Activated CD4-positive, alpha-beta T cell treated with anti-CD3 and anti-CD28 coated beads, Interleukin-2, Interleukin-4, amounts not matched to agents 100 ng/mL and 50 ng/mL, durations not matched to agents 16 hours and 8 hours (primary cell): ENCODE measurements at places on chromosomes 3 and 15.

- no peak for DNase-seq
Observed at GRCh38 chr15:47796339-47796738, 79.0 kb downstream of the SEMA6D start.

DNA sequence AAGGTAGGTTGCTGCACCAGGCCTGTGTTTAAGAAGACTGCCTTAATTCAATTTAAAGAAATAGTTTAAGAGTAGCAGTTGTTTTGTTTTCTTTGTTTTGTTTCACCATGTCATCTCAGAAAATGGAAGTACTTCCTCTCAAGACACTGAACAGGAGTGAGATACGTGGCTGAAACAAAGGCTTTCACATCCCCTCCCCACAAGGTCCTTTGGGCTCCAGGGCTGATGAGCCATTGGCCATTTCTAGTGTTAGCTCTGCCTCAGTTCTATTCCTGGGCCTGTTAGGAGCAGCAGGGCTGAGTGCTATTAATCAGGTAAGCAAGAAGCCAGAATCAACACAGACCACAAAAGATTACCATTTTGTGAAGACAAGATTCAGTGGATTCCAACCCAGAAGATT lies 132.8 kb downstream of the KCNAB1 start:
- DNase-seq: no peak

- no peak for DNase-seq
Observed at GRCh38 chr3:192907784-192908183, 9.9 kb downstream of the MB21D2 start.

DNA sequence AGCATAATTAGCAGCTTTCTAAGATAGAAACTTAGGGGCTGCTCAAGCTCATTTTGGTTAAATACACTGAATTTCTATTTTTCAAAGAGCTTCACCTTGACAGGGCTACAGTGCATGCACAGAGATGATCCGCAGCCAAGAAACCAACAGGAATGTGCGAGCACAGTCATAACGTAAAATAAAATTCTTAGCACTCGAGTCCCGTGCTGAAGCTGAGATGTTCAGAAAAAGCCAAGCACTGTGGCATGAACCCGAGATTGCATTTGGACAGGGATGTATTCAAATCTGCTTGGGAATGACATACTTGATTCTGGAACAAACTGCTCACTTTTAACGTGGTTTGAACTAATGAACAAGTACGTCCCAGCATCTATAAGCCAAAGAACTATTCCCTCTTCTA lies 340.3 kb downstream of the FOXP1 start:
- no peak for DNase-seq

- DNase-seq: peak; percentile 80
Observed at GRCh38 chr3:47057212-47057671, 77.8 kb downstream of the NBEAL2 start.

- DNase-seq: no peak
Observed at GRCh38 chr3:139286241-139286640, 57.6 kb upstream of the MRPS22 start.

DNA sequence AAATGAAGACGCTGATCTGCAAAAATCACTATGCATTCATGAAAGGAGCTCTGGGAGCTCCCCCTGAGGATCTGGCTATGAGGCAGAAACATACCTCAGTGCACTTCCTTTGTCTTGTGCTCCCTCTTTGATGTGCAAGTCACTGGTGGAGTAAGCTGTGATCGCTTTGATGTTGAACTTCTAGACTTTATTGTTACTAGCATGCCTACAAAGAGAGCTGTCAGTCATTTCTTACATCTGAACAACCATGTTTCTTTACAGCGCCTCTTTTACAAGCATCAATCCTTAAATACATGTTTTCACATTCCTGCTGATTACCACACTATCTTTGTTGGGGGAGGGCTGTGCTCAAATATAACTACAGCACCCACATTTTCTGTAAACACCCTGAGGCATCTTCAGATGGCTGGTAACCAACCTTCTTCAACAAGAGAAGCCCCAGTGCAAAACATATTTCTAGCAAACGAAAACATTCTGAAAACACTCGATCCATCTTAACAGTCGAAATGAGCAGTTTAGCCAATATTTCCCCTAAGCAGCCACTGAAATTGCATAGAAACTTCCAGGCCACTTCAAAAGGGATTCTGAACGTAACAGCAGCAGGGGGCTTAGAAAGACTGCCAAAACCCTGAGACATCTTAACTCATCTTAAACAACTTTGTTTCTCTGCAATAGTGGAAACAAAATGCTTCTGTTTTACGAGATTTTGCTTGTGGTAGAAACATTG lies 101.9 kb upstream of the ICE2 start:
- peak; percentile 74 for DNase-seq

DNA sequence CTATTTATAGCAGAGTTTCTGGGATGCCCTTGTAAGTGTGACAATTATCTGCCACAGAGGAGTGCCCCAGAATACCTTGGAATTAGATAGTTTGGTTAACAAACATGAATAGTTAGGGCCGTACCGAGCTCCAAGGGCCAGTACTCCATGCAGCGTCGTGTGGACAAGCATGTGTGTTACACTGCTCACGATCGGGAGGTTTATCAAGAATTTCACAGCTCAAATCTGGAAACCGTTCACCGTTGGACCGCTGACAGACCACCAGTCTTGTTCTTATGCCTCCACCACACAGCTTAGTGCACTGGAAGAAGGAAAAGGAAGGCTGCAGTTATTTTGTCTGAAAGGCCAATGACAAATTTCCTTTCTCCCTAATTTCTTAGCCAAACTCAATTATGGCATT lies 93.7 kb downstream of the ADAMTS9 start:
- no peak for DNase-seq

GRCh38 chr3:42007785-42008184 lies 45.9 kb upstream of the ULK4 start:
- no peak for DNase-seq

DNA sequence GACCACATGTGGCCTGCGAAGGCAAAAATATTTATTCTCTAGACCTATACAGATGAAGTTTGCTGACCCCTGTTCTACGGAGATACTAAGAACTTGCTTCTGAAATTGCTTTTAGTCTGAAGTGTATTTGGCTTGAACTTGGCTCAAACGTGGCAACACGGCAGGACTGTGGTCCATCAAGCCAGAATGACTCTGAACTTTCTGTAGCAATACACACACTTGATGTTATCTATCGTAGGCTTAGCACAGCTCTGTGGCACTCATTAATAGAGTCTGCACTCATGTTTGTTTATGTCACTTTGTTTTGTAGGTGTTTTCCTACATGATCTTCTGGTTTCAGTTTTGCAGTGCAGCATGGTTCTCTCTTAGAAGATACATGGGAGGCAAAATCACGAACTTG lies 298.1 kb downstream of the ADAMTS17 start:
- no peak for DNase-seq

DNA sequence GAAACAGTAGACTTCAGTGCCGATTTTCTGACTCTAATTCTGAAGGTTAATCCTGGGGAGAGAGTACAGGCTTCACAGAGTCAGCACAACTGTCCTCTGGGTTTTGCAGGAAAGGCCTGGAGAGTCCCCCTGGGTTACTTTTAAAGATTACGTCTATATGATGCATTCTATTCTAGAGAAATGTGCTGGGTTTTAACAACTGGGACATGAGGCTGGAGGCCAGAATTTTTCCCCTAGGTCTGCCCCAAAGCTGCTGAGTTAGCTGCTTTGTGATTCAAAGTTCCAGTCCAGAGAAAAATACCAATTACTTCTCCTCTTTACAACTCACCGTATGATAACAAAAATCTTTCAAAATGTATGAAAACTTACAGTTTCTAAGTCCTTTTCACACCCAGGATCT lies 240.7 kb upstream of the TPRG1 start:
- no peak for DNase-seq

DNA sequence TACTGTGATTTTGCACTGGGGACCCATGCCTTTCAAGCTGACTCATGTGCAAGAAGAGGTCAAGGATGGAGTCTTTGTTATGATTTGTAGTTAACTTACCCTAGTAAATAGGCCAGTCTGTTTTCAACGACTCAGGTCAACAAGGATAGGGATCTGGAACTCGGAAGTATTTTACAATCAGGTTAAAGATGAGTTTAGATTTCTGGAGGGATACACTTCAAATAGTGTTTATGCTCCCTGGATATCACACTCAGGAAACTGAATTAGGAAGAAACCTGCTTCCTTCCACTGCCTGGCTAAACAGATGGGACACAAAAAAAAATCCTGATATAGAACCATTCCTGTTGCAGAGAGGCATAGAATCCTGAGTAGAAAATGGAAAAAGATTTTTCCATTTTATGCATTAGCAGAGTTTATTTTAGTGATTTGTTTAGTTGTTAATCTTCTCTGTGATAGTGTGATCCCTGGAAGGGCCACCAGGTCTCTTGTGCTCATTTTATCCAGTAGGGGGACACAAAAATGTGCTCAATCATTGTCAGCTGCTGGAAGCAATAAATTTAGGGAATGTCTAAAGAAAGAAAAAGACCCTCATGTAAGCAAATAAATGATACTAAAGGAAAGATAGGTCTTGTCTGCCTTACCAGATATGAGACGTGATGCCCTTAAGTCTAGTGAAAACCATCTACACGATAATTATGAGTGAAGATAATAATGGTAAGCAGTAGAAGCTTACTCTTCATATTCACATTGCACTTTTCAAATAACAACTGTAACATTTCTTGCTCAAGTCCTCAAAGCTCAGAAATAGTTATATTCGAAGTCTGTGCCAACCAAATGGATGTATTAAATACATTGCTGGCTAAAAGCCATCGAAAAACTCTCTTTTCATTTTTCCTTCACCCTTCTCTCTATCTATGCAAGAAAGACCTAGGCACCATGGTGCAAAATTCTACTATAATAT lies 452.1 kb upstream of the KCNMB2 start:
- no peak for DNase-seq

DNA sequence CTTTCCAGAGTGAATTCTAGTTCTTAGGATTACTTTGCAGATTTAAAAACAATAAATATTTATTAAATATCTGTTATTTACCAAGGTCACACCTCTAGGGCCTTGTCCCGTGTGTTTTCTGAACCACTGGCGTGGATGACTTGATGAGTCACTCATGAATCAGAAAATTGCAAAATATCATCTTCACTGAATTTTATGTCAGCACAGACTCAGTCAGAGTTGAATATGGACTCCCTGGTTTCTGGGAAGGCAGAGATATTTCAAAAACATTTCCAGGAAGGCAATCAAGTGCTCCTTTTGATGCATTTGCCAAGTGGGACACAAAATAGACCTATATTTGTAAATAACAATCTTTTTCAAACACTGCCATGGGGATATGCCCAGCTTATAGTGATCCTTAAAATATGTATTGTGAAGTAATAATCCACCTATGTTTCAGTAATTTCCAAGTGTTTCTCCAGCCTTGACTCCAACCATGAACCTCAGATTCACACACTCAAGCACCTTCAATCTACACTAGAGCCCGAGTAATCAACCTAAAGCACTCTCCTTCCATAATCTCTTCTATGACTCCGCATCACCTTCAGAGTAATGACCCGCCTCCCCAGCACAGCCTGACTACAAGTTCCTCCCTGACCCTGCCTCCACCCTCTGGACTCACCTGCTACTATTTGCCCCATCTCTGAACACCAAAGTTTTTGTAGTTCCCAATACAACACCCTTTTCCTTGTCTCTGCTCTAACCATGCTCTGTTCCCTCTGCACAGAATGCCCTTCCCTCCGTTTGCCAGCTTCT lies 24.3 kb downstream of the DPH3 start:
- DNase-seq: peak; percentile 37

DNA sequence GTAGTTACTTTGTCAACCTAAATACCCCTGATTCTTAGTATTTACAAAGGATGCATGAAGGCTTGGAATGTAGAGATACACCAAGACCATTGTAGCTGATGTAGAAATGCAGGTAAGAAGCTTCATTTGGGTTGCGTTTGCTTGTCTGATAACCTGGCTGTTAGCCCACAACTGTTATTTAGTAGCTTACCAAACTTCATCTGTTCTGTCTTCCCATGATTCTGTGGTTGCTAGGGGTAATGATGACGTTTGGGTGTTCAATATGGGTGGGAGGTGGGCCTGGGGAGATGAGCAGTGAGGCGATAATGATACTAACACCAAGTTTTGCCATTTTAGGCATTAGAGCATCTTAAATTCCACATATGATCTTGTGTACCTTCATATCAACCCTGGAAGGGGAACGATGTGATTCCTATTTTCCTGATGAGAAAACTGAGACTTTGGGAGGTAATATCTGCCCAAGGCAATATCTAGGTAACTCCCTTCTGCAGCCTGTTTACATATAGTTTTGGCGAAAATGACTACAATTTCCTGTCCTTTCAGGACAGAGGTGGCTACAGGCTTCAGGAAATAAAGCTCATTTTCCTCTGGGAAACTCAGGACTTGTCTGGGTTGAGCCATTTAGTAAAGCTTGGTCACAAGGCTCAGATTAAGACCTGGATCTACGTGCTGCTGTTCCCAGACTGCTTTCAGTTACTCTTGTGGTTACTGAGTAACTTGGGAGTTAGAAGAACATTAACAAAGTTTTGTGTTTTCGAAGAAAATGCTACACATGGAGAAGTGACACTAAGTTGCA lies 26.8 kb downstream of the FNDC3B start:
- no peak for DNase-seq

DNA sequence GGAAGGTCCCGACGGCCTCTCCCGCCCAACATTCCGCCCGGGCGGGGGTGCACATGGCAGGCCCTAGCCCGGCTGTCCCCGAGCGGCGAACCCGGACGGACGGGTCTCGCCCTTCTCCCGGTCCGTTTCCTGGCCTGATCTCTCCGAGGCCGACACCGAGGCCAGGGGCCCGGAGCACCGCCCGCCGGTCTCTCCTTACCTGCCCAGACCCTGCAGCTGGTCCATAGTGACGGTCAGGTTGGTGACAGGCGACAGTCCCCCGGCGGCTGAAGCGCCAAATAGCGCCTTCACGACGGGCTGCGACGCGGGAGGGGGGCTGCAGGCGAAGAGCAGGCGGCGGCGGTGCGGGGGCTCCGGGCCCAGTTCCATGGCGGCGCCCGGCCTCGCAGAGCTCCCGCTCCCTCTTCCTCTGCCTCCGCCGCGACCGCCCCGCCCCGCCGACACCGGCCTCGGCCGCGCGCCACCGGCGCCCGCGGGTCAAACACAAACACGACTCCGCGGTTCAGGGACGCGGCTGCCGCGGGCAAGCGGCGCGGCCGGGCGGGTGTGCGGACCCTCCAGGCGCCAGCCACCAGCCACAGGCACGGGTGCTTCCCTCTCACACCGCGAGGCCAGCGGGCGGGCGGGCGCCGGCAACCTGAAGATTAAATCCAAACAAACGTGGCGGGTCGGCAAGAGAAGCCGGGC lies 495 bp downstream of the CDC25A start:
- DNase-seq: no peak

DNA sequence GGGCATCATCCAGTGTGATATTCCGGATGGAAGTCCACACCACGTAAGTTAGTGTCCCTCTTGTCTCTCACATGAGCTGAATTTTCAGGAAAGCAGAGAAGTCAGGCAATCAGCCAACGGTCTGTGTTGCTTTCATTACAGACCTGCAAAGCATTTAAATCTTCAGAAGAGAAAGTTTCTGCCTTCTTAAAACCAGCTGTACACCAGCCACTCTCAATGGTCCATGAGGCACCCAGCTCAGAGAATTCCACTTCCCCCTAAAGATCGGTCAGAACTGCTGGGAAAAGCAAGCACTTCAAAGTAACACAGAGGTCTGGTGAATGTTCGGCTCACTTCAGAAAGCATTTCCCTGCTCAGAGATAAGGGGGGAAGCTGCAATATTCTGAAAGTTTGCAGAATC lies 903.7 kb downstream of the EPHA3 start:
- DNase-seq: no peak
